ENCODE measurements at places on chromosomes 4 and X.

- DNase-seq, result no peak
These were observed 14.7 kb upstream of the EPGN start for GRCh38 chr4:74293558-74293957.

DNA sequence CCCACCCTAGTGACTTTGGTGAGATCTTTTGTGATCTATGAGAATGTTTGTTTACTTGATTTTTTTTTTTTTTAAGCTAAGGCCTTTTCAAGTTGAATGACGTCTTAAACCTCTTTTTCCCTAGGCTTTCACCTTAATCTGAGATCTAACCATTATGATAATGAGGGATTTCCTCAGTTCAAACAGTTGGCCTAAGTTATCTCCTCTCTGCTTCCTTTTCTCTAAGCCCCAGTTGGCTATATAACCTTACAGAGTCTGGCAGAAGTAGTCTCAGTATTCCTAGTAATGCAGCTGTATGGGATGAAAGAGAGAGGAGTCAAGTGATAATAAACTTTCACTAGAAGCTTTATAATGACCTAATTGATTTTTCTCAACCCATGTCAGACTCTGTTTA lies 99.0 kb downstream of the STIM2 start:
- no peak for DNase-seq

DNA sequence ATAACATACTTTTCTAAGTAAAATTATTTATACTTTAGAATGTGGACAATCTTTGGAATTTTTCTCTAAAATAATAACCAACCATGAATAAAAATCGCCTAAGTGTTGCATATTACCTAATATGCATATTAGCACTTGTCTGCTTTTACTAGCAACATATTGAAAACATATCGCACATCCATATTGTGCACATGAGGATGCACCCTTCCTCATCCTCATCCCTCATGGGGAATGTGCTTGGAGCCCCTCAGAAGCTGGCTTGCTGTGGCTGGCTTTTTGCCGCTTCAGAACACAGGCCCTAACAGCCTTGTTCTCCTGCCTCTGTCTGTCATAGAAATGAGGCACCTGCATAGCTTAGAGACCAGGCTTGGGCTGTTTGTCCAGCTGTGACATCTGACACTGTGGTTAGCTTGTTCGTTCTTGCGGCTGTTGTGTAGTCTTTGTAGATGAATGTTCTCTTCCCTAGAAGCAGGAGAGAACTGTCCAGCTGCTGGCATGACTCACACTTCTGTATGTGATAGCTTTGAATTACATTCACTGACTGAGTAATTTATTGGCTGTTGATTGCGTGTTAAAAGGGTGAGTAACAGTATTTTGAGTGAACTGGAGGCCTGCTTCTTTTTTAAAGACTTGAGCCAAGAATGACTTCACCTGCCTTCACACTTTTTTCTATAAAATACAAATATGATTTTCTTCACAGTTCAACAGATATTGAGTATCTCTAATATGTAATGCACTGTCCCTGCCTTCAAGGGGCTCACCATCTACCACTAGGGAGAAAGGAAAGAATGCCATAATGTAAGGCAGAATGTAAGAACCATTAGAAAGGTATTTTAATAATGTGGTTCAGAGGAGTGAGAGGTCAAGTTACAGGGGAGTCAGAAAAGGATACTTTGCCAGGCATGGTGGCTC lies 81.9 kb downstream of the HMGB2 start:
- no peak for DNase-seq

GRCh38 chr4:40292313-40292759 lies 42.8 kb upstream of the CHRNA9 start:
- DNase-seq, result no peak

DNA sequence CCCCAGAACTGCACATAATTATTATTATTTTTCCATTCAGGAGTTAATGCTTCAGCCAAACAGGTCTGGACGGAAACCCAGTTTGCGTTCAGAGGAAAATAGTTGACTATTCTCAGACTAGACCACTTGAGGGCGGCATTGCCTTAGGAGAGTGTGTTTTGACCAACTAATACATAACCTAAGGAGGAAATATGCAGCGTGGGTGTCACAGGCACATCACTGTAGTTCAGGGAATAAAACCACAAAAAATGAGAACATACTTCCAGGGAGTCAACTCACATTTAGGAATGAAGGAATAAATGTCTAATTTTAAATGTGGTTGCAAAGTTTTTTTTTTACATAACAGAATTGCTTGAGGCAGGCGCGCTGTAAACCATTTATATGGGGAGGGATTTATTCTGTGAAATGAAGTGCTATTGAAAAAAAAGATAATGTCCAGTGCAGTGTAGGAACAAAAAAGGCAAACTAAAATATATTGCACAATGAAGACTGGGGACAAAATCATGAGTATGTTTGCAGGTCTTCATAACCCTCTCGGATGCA lies 93.3 kb downstream of the SYNPO2 start:
- no peak for DNase-seq

GRCh38 chr4:1315836-1316536 lies 26.3 kb downstream of the MAEA start:
- DNase-seq, result no peak

DNA sequence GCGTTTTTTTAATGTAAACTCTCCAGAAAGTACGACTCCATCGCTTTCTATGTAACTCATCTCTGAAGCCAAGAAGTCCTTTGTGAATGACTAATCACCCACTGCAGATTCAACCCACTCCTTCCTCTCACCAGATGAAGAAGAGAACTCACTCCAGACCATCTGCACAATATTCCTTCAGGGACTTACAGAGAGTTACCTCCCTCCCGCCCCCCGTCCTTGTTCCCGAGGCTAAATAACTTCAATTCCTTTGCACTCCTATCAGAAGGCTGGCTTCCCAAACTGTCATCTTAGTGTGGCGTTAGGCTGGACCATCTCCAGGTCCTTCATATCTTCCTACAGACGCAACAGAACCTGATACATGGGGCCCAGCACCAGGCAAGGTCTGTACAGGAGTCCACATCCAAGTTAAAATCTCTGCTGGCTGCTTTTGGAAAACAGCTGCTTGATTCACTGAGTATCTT lies 82.4 kb downstream of the AFAP1 start:
- no peak for DNase-seq

DNA sequence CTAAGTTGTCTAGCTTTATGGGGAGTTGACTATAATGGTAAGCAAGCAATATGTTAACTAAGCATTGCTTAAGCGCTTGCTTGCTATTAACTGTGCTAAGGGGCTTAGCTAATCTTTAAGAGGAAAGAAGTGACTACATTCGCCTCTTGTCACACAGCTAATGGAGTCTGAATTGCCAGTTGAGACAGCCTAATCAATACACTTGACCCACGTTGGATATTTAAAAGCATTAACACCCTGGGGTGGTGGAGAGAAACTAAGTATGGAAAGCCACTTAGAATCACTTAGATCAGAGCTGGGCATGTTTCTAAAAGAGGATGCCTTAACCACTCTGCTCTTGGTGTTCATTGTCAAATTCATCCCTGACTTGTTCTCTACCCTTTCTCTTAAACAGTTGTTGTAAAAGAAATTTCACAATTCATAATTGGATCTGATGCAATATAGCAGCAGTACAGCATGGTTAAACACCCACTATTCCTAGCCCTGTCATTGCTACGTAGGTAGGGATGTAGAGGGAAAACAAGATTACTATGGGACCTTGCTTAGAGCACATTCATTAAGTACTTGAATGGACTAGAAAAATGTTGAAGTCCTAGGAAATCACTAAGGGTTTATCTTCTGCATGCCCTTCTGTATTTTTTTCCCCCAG lies 3.5 kb downstream of the ZAR1 start:
- no peak for DNase-seq

GRCh38 chr4:30726090-30726675 lies 6.0 kb downstream of the PCDH7 start:
- DNase-seq, result no peak

GRCh38 chrX:32170481-32170880 lies 1040.9 kb downstream of the DMD start:
- no peak for DNase-seq

GRCh38 chr4:88043001-88043400 lies 35.6 kb downstream of the PKD2 start:
- DNase-seq, result no peak

- DNase-seq, result no peak
These were observed 12.5 kb downstream of the SPARCL1 start for GRCh38 chr4:87516683-87517082.

GRCh38 chrX:110153896-110154295 lies 151.0 kb downstream of the TMEM164 start:
- no peak for DNase-seq

DNA sequence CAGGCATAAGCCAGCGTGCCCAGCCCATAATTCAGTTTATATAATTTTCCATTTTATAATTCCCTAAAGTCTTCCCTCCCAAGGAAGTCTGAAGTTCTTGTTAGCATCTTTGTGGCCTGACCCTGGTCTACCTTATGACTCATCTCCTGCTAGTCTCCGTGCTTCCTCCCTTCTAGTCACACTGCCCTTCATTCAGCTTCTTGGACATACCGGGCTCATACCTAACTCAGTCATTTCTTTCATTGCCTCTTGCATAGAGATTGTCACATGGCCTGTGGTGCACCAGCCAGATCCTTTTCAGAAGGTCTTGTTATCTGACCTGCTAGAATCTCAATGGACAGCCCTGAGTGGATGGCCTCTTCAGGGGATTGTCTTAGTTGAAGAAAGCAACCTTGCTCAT lies 22.8 kb upstream of the MAML3 start:
- no peak for DNase-seq

- no peak for DNase-seq
These were observed 403.7 kb downstream of the CENPC start for GRCh38 chr4:67141586-67141985.

- no peak for DNase-seq
These were observed 317.7 kb upstream of the ANXA10 start for GRCh38 chr4:167774646-167775045.

DNA sequence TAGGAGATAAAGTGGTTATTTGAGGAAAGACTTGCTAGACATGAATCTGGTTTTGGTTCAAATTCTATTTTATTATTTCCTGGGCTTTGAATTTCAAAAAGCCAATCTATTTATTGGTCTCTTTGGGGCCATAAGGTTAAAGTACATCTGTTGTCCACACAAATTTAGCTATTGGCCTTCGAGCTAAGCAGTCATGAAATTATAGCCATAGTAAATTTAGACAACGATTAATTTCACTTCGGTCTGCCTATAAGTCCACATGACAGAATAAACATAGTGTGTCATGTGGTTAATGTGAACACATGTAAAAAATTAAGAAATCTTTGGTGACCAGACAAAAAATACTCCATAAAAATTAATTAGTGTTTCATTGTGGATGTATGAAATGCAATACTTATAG lies 161.9 kb downstream of the PALLD start:
- DNase-seq, result no peak

DNA sequence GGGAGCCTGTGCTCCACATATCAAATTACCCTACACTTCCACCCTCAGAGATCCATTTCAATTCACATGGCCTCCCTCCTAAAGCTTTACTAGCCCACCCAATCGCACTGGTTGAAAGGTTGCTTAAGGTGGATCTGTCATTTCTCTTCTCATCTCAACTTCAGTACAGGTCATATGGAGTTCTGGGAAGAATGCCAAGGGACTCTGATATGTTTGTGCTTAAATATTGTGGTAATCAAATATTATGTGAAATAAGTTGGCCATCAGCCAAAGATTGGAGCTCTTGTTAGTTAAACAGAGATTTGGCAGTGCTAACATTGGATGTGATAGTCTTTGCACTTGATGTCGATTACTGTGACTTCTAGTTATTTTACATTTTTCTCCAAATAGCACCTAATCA lies 20.5 kb downstream of the SEPTIN6 start:
- no peak for DNase-seq

DNA sequence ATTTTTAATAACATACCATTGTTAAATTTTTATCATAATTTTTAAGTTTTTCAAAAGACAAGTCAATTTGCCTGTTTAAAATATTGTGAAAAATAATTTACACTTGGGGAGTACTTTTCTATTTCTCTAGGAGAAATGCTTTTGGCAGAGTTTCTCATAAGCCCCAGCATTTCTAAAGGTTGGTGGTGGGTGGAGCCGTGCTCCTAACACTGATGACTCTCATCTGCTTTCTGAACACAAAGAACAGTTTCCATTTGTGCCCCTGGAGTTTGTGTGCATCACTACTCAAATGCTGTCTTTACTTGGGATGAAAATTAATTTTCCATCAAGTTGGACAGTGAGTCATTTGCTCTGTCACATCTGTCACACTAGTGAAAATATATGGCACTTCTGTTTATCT lies 57.6 kb downstream of the TNIP2 start:
- DNase-seq, result no peak

DNA sequence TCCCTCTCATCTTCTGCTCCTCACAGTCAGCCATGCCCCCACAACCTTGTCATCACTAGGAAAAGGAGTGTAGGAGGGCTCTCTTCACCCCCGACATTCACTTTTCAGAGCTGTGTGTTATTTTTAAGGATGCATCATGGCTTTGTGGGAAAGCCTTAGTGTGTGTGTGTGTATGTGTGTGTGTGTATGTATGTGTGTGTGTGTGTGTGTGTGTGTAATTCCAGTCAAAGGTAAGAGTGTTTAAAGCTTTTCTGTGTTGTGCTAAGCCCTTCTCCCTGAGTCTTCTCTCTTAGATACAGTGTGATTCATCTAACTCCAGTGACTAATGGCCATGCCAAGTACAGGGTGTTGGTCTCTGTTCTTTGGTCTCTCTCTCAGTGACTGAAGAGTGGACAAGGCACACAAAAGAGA lies 76.6 kb downstream of the CHIC2 start:
- DNase-seq, result no peak

DNA sequence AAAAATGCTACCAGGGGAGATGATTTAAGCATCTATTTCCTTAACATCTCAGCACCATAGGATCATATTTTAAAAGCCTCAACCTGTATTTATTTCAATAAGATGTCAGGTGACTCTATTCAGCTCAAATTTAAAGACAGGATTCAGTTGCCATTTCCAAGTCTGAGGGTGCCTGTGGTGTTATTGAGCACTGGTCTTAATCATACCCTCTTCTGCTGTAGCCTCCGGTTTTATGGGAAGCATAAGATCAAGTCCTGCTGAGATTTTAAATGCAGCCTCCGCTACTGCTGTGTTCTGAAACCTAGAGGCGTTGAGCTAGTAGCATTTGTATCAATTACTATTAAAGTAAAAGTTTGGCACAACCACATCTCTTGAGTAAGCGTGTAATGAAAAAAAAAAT lies 185.7 kb upstream of the NWD2 start:
- DNase-seq, result no peak
